ENCODE measurements at places on chromosomes 7 and 10. TPM values are rescaled to one million over a fixed set of nuclear protein-coding genes. Genes with fewer than 3 reads are reported as not detected.

GHRHR gene
- total RNA-seq = not detected

GRCh38 chr10:84329196-84329611 is 815 bp downstream of the CCSER2 start:
- no peak for DNase-seq

SDK1 gene
- 7.5 TPM for total RNA-seq

GRCh38 chr7:71453630-71454029 is 321.7 kb downstream of the GALNT17 start:
- no peak for DNase-seq

GRCh38 chr10:63210611-63211196 is 77.6 kb downstream of the NRBF2 start:
- DNase-seq = no peak

GRCh38 chr7:28364082-28364481 is 48.2 kb upstream of the CREB5 start:
- no peak for DNase-seq

DNA sequence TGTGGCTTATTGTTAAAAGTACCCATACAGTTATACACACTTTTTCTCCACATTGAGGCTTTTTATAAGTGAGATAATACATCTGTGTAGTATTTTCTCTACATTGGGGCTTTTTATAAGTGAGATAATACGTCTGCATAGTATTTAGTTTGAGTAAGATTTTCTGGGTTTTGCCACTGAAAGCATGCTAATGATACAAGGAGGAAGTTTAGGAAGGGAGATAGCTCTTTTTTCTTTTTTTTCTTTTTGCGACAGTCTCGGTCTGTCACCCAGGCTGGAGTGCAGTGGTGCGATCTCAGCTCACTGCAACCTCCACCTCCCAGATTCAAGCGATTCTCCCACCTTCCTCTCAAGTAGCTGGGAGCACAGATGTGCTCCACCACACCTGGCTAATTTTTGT is 13.3 kb downstream of the FAM107B start:
- DNase-seq = no peak

HOXA7 gene
- total RNA-seq = 1.5 TPM

DNA sequence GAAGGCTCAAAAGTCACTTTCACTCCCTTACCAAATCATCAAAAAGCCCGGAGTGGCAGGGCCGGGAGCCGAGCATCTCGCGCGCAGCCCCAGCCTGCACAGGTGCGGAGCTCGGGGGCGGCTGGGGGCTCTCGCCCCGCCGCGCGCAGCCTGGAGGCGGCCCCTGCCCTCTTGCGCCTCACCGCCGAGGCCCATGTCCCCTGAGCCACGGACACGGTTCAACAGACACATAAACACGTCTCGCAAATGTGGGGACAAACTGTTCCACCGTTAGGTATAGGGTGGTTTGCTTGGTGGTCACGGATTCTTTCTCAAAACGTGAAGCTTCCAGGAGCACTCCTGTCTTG is 700 bp downstream of the GSAP start:
- no peak for DNase-seq

- DNase-seq = no peak
Measured at GRCh38 chr7:84226759-84227158, 32.2 kb upstream of the SEMA3A start.

DNA sequence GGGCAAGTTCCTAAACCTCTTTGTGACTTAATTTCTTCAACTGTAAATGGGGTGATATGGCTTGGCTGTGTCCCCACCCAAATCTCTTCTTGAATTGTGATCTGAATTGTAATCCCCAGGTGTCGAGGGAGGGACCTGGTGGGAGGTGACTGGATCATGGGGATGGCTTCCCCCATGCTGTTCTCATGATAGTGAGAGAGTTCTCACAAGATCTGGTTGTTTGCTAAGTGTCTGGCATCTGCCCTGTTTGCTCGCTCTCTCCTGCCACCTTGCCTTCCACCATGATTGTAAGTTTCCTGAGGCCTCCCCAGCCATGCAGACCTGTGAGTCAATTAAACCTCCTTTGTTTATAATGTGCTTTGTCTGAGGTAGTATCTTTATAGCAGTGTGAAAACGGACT is 177.0 kb downstream of the MYOF start:
- DNase-seq = no peak

VWA2 gene
- 19.5 TPM for total RNA-seq

DNA sequence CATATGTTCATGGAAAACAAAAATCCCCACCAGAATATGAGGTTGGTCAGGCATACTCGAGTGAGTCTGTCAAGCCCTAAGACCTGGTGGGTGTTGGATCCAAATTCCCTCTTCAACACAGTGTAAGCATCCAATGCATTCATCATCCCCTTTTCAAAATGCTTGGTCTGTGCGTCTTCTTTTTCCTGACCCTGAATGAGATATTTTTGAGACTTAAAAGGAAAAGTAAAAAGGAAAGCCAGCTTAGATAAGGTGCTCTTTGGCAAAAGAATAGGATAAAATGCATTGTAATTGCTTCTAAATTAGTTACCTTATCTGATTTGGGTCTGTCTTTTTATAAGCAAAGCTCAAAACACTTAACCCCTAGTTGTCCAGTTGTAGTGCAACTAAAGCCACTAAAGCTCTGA is 331.5 kb downstream of the PTEN start:
- no peak for DNase-seq

GPR26 gene
- not detected for total RNA-seq

ICA1 gene
- total RNA-seq = 14.9 TPM

TMEM60 gene
- 11.0 TPM for total RNA-seq

GRCh38 chr10:131141207-131141606 is 170.3 kb downstream of the TCERG1L start:
- no peak for DNase-seq

GRCh38 chr10:33071857-33072256 is 113.8 kb upstream of the ITGB1 start:
- no peak for DNase-seq

SFRP5 gene
- total RNA-seq = 1.7 TPM

DNA sequence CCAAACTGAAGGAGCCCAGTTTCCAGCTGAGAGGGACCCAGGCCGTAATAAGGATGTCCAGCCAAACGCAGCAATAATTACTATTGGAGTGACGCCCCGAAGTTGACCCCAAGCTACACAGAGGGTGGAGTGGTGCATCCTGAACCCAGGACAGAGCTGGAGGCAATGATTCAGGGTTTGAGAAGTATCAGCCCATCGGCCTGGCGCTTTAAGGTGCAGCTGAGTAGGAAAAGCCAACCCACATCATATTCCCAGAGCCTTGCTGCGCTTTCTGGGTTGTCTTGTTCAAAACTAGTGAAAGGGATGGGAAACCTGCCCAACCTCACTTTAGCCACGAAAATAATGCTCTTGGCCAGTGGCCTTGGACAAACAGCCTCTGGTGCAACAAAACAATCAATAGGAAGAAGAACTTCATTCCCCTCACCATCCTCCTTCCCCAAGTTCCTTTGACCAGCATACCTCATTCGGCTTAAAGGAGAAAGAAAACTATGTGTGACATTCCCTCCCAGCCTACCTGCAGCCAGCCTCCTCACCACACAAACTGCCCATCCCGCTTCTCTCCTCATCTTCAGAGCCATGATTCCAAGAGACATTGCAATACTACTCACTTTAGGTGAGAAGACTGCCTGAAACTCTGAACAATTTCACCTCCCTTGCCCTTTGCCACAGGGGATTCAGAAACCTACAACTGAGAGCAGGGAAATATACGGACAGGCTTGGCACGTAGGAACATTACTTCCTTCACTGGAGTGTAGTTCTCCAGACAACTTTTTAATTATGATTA is 217.2 kb upstream of the MKLN1 start:
- no peak for DNase-seq
